ENCODE measurements at places on chromosomes 2 and 18.

GRCh38 chr18:25097057-25097456 lies 254.9 kb downstream of the ZNF521 start:
- DNase-seq = no peak

DNA sequence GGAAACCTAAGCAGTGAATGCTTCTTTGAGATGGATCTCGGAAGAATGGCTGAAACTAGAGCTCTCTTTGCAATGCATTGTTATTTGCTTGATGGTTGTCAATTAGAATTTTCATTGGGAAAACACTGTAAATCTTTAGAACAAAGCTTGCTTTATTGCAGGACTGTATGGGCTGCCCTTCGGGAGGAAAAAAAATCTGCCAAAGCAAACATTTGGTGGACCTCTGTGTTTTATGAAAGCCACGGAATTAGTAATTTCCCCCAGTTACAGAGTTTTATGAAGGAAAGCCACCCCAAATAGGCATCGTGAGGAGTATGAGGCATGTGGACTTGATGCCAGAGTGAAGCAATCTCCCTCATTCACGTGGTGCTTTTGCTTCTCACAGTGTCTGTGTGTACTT lies 33.5 kb downstream of the RHBDD1 start:
- no peak for DNase-seq

- no peak for DNase-seq
Observed at GRCh38 chr2:88737385-88737784, 45.9 kb downstream of the RPIA start.

DNA sequence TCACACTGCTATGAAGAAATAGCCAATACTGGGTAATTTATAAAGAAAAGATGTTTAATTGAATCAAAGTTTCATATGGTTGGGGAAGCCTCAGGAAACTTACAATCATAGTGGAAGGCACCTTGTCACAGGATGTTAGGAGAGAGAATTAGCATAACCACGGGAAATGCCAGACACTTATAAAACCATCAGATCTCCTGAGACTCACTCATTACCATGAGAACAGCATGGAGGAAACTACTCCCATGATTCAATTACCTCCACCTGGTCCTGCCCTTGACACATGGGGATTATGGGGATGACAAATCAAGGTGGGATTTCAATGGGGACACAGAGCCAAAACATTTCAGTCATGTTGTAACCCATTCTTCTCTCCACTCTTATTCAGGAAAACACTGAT lies 472.9 kb upstream of the FSIP2 start:
- no peak for DNase-seq

- DNase-seq = no peak
Observed at GRCh38 chr2:221350616-221351015, 221.5 kb downstream of the EPHA4 start.

DNA sequence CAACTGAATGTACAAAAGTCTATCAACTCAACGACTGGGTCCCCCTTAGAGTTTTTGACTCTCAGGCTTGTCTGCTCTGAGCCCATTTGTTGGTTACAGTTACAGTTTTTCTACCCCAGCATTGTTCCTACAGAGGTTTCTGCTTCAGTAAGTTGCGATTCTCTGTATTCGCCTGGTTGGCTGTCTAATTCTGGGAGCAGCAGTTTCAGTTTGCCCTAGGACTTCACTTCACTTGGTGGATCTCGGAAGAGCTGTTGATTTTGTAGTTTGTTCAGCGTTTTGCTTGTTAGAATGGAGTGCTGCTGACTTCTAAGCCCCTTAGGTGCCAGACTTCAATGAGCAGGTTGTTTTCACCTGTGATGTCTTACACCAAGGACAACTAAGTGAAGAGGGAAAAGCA lies 296.5 kb upstream of the EPAS1 start:
- DNase-seq = no peak

DNA sequence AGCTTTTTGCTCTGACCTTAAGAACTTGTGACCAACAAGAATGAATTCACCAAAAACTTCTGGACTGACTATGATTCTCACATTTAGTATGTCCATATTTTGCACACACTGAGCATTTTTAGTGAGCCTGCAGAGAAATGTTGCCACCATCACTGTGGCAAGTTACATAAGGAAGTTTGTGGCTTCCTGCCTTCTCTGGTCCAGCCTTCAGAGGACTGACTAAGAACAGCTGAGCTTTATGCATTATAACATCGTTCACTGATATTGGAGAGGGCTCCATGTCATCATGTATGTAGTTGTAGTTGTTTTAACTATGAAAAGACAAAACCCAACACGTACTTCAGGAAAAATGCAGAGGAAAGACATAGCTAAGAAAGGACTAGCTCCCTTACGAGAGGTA lies 218.0 kb upstream of the CRIM1 start:
- DNase-seq = no peak

DNA sequence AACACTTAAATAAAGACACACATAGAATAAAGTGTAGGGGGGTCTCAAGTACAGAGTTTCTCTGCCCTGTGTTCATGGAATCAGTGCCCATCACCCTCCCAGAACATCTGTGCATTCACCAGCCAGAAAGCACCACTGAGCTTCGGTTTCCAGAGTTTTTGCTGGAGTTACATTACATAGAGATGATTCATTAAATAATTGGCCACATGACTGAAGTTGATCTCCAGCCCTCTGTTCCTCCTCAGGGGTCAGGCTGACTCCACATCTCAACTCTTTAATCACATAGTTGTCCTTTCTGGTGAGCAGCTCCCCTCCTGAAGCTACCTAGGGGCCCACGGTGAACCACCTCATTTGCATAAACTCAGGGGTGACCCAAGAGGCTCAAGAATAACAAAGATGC lies 129.8 kb downstream of the METTL4 start:
- DNase-seq = no peak

DNA sequence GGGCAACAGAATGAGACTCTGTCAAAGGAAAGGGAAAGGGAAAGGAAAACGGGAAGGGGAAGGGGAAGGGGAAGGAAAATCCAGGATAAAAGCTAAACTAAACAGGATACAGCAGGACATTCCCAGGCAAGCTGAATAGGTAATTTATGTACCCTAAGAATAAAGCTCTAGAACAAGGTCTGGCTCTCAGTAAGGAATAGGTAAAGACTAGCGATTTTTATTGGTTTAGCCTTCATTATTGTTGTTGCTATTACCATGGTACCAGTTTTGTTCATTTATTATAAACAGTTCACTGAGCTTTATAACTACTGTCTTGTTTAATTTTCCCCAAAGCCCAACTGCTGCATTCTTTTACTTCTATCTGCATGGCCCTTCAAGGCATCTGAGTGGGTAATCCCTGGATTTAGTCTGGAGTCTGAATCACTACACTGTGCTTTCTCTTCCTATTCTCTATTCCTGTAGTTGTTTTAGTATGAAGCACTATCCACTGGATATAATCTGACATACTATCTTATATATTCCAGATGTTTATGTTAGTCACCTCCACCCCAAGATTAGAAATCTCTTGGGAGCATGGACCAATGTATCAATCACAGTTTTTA lies 127.1 kb upstream of the TANK start:
- no peak for DNase-seq

DNA sequence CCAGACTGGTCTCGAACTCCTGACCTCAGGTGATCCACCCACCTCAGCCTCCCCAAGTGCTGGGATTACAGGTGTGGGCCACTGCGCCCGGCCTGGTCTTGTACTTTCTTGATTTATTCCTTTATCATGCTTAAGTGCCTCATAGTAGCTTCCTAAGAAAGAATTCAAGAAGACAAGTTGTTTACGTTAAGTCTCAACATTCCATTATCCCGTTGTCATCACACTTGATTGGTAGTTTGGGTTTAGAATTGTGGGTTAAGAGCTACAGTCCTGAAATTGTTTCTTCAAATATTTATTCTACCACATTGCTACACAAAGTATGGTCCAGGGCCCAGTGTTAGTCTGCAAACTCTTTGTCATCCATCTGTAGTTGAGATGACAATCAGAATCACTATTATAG lies 194.0 kb downstream of the VWC2L start:
- DNase-seq = no peak

GRCh38 chr18:47485221-47485797 lies 233.8 kb upstream of the SKOR2 start:
- DNase-seq = no peak

- no peak for DNase-seq
Observed at GRCh38 chr18:71503222-71503621, 1040.9 kb downstream of the CBLN2 start.

- no peak for DNase-seq
Observed at GRCh38 chr2:72757177-72757775, 68.6 kb downstream of the EXOC6B start.

DNA sequence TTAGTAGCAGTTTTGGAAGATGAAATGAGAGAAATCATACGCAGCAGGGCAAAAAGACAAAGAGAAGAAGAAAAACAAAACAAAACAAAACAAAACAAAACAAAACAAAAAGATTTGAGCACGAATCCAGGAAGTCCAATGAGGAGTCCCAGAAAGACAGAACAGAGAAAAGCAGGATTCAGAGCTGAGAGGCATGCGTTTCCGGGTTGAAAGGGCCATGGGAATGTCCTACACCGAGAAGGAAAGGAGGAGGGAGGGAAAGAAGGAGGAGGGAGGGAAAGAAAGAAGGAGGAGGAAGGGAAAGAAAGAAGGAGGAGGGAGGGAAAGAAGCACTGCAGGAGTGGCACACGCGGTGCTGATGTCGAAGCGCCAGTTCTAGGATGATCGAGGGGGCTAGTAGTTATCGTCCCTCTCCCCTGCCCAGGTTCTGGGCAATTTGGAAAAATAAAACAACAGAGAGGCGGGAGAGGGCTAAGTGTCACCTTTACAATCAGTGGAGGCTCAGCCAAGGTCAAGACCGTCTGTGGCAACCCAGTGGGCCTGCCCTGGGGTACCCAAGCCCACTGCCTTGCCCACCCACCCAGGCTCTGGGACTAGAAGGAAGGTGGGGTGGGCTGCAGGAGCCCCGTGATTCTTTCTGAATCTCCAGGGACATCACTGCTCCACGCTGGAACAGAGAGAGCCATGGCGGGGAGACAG lies 68.4 kb downstream of the TWIST2 start:
- DNase-seq = no peak
